EL (cell line): ENCODE measurements at places on chromosomes 2 and 18.

- peak; percentile 35 for DNase-seq
These were observed 32.3 kb downstream of the DNMT3A start for GRCh38 chr2:25309402-25309801.

GRCh38 chr18:49580279-49580678 lies 18.4 kb downstream of the LIPG start:
- no peak for DNase-seq

DNA sequence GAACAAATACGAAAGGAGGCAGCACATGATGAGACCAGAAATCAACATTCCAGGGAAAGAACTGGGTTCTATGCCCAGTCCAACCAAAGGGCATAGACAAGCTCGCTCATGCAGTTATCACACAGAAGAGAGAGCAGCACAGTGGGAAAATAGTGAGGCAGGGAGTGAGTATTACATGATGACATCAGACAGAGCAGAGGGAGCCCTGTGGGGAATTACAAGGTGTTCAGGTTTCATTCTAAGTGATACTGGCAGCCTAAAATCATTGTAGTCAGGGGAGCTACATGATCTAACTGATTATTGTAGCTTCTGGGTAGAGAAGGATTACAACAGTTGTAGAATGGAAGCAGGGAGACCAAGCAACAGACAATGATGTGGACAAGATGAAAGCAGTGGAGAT lies 658.5 kb downstream of the ARHGAP15 start:
- no peak for DNase-seq

DNA sequence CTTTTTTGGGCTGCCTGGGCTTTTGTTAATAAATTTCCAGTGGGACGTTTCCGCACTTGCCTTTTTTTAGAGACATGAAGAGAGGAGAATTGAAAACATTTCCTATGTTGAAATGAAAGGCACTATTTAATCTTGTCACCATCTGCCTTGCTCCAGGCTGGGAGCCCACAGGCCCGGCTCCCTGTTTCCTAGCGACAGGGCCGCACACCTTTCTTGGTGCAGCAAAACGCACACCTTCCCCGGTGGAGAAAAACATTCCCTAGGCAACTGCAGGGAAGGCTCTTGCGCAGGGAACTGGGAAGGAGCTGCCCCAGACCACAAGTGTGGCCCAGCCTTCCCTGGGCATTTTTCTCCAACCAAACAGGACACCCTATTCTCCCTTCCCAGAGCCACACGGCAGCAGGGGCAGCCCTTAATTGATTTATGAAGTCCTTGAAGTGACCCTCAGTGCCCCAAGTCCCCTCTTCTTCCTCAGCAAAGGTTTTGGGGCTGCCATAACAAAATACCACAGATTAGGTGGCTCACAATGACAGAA lies 132.9 kb upstream of the MSH6 start:
- DNase-seq: no peak

GRCh38 chr18:30016179-30016578 lies 1026.4 kb downstream of the DSC3 start:
- peak; percentile 21 for DNase-seq

DNA sequence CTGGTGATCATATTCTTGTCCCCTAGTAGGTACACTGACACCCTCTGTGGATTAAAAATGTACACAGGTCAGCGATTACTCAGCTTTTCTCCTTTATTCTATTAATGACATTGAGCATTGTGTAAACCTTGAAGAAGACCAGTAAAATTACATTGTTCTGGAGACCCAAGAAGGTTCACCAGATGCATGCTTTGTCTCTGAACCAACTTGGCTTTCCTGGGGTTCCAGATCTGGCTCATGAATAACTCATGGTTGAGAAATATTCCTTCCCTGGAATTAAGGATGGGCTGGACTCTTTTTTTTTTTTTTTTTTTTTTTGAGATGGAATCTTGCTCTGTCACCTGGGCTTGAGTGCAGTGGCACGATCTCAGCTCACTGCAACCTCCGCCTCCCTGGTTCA lies 11.9 kb downstream of the LBH start:
- no peak for DNase-seq

DNA sequence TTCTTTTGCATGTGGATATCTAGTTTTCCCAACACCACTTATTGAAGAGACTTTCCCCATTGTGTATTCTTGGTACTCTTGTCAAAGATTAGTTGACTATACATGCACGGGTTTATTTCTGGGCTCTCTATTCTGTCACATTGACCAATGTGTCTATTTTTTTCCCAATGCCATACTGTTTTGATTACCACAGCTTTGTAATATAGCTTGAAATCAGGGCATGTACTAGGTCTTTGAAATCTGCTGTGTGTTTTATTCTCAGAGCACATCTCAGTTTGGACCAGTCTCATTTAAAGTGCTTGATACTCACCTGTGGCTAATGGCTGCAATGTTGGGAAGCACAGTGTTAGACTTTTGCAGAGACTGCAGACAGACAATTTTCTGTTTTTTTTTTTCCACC lies 32.8 kb upstream of the IL36G start:
- DNase-seq: no peak

GRCh38 chr2:44730593-44730992 lies 210.9 kb upstream of the SIX3 start:
- no peak for DNase-seq

DNA sequence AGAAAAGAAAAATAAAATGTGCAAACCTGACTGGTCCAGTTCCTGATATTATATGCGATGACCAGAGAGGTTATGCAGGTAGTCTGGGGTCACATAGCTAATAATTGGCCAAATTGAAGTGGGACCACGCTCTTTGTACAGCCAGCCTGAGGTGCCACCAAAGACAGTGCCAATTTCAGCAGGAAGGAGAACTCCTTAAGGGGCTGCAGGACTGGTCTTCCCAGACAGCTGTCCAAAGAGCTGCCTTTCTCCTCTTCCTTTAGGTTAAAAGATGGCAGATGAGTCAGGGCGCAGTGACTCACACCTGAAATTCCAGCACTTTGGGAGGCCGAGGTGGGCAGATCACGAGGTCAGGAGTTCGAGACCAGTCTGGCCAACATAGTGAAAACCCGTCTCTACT lies 95.5 kb downstream of the ACKR3 start:
- DNase-seq: no peak

DNA sequence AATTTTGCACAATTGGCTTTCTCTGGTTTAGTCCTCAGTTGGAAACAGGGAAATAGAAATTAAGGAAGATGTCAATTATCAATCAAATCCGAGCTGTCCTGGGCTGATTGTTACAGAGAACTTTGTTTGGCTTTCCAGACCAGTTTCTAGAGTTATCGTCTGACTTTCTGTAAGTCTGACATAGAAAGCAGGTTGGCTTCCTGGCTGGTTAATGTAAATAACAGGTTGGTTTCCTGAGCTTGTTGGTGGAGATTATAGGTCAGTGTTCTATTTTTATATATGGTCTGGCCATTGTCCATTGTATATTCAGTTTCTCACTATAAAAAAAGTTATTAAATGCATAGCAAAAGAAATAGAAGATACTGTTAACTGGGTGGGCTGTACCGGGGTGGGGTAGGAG lies 204.8 kb downstream of the MBD2 start:
- no peak for DNase-seq

DNA sequence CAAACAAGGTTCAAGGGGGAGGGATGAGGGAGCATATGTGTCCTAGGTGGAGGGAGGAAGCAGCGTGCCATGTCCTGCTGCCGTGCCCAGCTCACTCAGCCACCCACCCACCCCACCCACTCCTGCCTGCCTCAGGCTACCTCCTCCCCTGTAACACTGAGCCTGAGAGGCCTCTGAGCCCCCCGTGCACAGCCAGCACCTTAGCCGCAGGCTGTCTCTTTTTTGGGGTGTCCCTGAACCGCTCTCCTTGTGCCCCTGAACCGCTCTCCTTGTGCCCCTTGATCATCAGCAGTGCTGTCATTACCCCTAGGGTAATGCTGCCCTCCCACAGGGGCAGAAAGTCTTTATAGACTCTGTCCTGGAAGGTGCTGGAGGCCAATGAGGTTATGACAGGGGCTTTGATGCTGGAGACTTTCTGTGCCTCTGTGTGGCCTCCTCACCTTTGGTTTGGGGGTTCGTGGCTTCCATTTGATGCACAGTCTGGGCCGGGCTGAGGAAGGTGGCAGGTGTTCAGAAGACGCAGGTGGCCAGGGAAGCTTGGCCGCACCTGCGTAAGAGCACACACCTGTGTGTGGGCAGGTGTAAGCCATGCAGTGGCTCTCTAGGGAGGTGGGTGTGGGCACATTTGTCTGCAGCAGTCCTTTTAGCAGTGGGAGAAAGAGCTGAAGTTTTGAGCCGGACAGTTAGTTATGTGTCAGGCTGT lies 140.0 kb downstream of the SEPTIN10 start:
- no peak for DNase-seq

- DNase-seq: no peak
These were observed 5.1 kb downstream of the RAMP1 start for GRCh38 chr2:237864444-237864931.

- DNase-seq: peak; percentile 51
These were observed 20.8 kb upstream of the CIDEA start for GRCh38 chr18:12233378-12233777.

GRCh38 chr2:36193680-36194079 lies 161.9 kb upstream of the CRIM1 start:
- DNase-seq: no peak

- DNase-seq: peak; percentile 31
These were observed 314.8 kb downstream of the TSN start for GRCh38 chr2:122070241-122070731.

GRCh38 chr2:72695676-72696075 lies 130.2 kb downstream of the EXOC6B start:
- no peak for DNase-seq

DNA sequence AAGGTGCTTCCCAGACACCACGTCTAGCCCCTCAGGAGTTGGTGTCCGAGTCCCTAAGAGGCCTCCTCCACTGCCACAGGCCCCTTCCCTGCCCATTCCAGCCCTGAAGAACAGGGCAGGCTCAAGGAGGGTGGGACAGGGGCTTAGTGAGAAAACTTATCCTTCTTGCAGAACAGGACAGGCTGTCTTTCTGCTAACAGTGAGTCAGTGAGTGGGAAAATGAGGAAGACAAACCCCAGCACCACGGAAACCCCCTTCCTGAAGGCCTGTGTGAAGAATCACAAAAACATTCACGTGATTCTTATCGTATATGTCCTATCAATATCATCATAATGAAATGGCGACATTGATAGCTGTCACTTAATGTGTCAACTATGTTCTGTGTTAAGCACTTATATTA lies 9.8 kb downstream of the FZD7 start:
- DNase-seq: no peak

DNA sequence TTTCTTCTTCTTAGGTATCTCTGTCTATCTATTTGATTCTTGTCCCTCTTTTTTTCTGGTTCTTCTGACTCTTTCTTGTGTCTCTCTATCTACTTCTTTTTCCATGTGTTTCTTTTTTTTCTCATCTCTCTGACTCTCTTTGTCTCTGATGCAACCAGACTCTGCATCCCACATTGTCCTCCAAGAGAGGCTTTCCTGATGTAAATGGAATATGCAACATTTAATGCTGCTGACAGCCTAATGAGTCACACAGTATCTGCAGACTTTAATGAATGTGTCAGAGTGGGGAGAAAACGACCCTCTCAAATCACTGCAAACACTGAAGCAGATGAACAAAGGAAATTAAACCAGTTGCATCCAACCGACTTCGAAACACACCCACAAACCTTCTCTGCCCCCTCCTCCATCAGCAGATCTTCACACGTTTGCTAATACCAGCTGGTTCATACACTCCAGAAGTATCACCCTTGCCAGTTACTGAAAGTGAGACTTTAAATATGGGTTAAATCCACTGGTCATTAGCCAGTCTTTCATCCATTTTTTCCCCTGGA lies 351.5 kb downstream of the TXNL1 start:
- peak; percentile 57 for DNase-seq

- peak; percentile 64 for DNase-seq
These were observed 259.2 kb downstream of the IKZF2 start for GRCh38 chr2:212892193-212892592.

- no peak for DNase-seq
These were observed 97.2 kb downstream of the SOS1 start for GRCh38 chr2:39023649-39024048.

- DNase-seq: no peak
These were observed 73.9 kb downstream of the NDUFA10 start for GRCh38 chr2:239951129-239951734.

GRCh38 chr2:100043891-100044255 lies 98.5 kb downstream of the AFF3 start:
- no peak for DNase-seq

DNA sequence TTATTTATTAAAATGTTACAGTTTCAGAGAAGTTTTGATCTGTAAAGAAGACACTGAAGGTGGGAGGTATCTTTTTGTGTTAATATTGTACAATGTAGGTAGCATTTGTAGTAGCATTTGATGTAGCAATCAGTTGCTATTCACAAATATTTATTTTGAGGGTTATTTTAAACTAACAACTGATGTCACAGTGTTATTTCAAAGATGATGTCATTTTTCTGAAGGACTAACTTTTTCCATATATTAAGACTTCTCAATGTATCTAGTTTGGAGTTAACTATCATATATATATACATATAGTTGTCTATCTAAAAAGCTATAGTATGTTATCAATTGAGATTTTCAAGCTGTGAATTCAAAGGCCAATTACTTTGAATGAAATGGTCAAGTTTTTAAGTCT lies 1003.3 kb downstream of the DSC3 start:
- no peak for DNase-seq

DNA sequence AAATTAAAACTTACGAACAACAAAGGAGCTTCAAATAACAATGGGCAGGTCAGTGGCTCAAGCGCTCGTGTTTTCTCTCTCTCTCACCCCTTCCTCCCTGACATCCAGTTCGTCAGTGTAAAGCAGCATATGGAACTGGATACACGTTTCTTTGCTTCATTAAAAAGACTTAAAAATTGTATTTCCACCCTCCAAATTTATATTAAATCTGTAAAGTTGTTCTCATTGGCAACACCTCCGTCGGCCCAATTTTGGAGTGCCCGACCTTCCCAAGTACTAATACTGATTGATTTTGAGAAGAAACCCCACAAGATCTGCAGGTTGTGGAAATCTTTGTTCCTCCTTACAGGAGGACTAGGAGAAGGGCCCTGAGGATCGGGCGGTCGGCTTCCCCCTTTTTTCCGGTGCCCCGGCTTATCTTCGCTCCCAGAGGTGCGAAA lies 2.2 kb downstream of the TBR1 start:
- DNase-seq: no peak

GRCh38 chr2:32383858-32384257 lies 27.0 kb downstream of the BIRC6 start:
- DNase-seq: no peak

DNA sequence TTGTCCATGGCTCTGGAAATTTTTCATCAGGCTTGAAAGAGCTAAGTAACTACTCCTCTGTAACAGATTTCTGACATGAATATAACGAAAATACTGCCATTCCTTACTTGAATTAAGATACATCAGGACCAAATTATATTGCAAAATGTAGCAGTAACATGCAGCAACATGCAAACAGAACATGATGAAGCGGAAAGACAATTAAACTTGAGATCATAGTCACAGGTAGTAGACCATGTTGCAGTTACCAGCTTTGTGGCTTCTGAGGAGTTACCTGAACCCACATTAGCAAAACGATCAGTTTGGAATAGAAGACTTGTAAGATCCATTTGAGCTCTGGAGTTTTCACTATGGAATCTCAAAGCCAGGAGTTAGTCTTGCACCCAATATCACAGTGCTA lies 76.2 kb downstream of the MREG start:
- no peak for DNase-seq

- no peak for DNase-seq
These were observed 548.6 kb downstream of the LRP1B start for GRCh38 chr2:141582213-141582612.
